ENCODE measurements at places on chromosomes 12 and 14.

GRCh38 chr12:12451098-12451497 is 94.2 kb downstream of the BORCS5 start:
- no peak for DNase-seq

- no peak for DNase-seq
These were observed 11.1 kb downstream of the SSH1 start for GRCh38 chr12:108846290-108846701.

- no peak for DNase-seq
These were observed 356.9 kb upstream of the STXBP6 start for GRCh38 chr14:25406818-25407217.

DNA sequence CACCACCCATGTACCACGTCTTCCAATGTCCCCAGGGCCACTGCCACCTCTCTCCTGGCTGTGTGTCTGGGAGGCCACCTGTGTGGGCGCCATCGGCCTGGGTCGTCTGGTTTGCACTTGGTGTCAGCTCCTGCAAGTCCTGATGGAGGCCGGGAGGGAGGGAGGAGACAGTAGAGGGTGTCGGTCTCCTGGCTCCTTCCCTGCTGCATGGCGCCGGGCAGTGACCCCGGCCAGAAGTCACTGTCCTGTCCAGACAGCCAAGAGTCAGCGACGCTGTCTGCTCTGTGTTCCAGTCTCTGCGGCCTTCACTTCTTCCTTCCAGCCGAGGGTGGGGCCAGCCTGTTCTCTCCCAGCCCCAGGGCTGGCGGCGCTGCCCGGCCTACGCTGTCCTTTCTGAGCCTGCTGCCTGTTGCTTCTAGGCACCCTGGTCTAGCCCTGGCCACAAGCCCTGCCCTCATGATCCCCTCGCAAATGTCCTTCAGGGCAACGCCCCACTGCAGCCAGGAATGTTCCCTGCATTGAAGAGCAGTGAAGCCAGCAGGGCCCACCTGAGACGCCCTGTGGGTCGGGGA is 13.0 kb upstream of the LBHD2 start:
- DNase-seq = no peak

GRCh38 chr12:56836800-56837663 is 73.9 kb downstream of the HSD17B6 start:
- no peak for DNase-seq

DNA sequence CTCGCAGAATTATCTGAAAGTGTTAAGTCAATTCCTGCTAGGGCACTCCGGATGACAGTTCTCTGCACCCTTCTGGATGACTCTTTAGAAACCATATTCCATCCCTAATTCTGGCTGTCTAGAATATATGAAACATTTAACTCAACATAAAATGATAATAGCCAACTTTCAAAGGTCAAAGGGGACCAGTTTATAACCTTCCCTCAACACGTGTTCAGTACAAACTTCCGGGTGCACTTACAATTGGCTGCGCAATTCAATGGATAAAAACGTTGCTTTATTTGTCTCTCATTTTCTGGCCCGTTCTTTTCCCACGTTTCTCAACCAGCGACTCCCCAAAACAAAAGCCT is 1.3 kb downstream of the SBNO1 start:
- no peak for DNase-seq

DNA sequence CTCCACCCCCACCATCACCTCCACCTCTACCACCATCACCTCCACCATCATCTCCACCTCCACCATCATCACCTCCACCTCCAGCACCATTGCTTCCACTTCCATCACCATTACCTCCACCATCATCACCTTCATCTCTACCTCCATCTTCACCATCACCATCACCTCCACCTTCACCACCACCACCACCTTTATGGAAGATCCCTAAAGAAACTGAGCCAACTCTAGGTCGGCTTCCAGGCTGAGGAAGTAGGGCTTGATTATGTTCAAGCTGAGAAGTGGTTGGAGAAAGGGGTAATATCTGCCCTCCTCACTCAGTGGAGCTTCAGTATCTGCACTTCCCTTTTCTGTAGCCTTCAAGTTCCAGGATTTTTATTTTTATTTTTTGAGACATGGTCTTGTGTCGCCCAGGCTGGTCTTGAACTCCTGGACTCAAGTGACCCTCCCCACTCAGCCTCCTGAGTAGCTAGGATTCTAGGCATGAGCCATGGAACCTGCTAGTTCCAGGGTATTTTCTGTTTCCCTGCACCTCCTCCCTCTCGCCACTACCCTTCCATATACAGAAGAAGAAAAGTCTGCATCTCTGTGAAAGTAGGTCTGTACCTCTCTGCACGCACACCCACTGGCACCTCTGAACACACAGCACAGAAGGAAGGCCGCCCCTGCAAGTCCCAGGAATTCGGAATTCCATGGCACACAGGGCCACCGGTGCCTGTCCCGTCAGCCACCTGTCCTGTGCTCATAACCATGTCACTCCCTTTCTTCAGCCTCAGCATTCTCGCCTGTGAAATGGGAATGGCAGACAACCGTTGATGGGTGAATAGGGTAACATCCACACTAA is 5.9 kb downstream of the ZBTB42 start:
- no peak for DNase-seq

GRCh38 chr14:67436006-67436866 is 24.3 kb upstream of the PLEK2 start:
- no peak for DNase-seq

DNA sequence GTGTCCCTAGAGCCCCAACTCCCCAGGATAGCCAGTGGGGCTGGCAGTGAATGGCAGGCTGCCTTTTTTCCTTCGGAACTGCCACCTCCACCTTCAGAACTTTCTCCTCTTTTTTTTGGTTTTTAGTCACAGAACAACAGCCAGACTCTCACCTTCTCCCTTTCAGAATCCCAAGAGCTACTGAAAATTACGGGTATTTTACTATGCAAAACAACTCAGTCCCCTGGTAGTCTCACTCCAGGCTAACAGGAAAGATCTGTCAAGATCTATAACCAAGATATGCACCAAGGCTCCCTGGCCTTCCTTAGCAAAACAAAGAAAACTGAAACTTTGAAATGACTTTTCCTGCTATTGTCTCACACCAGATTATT is 12.5 kb downstream of the PLEKHG6 start:
- DNase-seq = no peak

DNA sequence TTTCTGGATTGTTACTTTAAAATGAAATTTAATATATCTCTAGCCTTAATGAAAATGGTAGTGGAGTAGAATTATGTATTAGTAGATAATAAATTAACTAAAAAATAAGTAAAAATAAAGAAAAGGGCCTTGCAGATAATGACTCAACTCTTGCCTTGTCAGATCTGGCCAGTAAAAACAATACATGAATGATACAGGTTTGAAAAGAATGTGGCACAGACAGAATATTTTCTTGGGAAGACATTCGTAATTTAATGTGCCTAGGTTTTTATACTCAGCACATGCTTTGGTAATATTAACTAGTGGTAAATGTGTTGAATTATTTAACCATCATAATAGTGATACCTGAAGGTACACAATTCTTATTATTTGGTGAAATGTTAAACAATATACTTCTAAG is 28.3 kb downstream of the ATF7IP start:
- DNase-seq = no peak

DNA sequence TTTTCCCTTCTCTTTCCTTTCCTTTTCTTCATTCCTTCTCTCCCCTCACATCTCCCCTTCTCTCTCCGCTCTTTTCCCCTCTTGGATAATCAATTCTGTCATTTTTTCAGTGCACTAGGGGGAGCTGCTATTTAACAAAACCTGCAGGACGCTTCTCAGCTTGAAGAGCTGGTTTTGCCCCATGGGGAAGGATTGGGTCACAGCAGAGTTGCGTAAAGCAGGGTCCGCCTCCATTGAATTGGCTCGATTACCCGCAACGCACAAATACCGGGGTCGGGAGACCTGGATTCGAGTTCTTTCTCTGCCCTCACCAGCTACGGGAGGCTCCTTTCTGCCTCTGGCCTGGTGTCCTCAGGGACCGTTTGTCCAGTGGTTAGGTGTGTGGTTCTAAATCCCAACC is 42.1 kb upstream of the CHGA start:
- DNase-seq = no peak

DNA sequence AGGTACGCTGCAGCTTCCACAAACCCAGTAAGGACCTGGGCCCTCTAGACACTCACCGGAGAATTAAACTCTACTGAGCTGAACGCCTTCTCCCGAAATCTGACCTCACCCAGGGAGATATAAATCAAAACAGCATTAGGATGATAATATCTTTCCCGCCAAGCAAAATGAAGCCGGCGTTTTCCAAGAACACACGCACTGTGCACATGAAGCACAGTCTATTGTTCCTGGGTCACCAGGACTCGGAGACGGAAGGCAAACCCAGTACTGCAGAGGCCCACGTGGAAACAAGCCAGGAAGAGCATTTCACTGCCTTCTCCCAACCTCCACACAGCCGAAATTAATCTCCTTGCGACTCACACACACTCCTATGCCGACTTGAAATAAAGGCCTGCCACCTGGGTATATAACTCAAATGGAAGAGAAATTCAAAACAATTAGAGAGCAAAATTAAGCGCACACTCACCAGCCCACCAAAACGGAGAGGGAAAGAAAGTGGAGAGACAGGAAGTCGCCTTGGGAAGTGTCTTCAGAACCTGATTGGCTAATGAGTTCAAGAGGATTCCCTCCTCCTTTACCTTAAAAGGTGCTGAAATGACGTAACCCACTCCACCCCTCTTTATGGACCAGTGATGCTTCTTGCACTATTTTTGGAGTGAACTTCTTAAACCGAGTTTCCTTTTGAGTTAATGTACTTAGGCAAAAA is at the start of gene CCNB1IP1:
CCNB1IP1 (minus strand) TSS at position 492 of the 706 bp plus-strand sequence. CDS start 16,756 bp downstream, outside the sequence.
- DNase-seq = no peak

DNA sequence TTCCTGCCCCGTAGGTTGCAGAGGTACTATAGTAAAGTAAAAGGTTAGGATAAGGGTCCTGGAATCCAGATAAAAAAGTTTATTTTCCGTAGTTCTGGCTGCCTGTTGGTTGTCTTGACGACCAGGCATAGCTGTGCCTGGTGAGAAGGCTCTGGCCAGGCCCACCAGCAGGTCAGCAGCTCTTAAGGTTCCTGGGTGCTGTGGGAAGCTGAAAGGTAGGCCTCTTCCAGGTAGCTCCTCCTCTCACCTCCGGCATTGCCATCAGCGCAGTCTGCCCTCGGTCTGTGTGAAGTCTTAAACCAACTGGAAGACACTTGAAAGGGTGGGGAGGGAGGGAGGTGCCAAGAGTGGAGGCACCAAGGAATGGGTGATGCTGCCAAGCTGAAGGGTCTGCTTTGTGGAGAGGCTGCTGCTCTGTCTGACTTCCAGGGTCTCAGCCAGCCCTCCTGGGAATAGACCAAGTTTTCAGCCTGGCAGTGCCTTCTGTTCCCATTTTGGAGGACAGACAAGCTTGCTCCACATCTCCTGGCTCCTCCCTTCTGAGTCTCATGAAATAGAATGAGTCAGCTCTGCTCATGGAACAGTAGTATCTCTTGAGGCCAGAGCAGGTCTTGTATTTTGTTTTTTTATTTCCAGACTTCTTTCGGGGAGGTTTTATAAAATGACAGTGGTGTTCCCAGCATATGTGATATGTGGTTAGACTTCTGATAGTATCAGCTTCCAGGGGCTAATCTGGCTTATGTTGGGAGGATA is 5.2 kb upstream of the ACADS start:
- no peak for DNase-seq

DNA sequence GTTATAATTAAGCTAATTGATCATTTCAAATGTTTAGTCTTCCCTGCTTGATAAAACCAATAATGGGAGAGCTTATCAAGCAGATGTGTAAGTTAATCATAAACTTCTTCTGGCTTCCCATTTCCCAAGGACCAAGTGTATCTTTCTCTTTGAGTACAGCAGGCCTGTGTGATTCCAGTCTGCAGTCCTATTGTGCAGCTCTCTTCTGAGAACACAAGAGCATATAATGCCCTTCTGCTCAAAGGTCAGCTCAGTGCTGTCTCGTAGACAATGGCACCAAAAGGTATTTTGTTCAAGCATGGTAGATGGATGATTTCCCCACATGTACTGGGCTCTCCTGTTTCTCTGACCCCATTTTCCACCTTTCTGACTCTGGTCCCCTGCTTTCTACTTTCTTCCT is 101.8 kb upstream of the DYRK2 start:
- no peak for DNase-seq
